ENCODE measurements at places on chromosomes 4 and X. TPM values are rescaled to one million over a fixed set of nuclear protein-coding genes. Genes with fewer than 3 reads are reported as not detected.

DNA sequence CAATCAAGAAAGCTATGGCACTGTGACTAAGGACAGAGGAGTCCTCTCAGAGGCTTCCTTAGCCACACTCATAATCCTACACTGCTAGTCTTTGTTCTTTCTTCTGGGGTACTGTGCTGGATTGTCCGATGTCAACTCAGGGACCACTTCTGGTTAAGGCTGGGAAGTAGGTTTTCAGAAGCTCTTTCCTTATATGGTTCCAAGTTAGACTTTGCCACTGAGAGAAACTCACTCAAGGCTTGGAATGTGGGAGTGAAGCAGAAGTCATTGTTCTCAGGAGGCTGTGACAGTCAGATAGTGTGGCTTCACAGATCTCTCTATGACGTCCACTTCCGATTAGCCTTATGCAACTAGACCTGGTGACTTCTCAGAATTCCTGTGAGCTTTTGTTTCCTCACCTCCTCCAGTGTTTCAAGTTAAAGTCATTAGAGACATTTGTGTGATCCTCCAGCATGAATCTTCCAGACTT is 317.3 kb upstream of the F9 start:
- no peak for DNase-seq

DNA sequence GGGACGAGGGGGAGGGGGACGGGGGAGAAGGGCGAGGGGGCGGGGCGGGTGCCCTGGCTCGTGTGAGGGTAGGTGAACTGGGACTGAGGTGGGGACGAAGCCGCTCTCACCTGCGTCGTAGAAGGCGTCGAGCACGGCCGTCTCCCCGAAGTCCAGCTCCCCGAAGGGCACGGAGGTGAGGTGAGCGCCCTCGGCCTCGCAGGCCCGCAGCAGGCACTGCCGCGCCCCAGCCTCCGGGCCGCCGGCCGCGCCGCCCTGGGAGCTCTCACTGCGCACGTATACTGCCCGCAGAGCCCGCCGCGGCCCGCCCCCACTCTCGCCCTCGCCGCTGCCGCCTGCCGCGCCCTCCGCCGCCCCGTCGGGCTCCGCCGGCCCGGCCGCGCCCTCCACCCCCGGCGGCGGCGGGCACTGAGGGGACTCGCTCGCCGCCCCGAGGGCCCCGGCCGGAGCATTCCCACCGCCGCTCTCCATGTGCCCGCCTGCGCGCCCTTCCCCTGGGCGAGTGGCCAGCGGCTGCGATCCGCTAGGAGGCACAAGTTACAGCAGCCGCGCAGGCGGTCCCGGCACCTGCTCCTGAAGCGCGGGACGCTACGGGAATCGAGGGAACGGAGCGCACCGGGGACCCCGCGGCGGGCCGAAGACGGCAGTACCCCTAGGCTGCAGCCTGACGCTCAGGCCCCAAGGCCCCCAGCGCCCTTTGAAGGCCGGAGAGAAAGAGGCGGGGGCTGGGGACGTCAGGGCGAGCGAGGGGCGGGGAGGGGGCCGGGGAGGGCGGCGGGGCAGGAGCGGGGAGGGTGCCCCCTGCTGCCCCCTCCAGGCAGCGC is at the start of gene MAP3K15:
TSS of gene MAP3K15 (minus strand) at position 718 of the 824 bp plus-strand sequence. CDS start at position 471, 247 bp downstream.
- DNase-seq = no peak

The FAM149A gene
- 10.1 TPM for total RNA-seq

GRCh38 chr4:143701365-143701764 is 890 bp upstream of the FREM3 start:
- DNase-seq = no peak

The TRIM75 gene
- total RNA-seq = not detected

GRCh38 chrX:38166478-38167083 is 54.1 kb downstream of the SRPX start:
- no peak for DNase-seq

DNA sequence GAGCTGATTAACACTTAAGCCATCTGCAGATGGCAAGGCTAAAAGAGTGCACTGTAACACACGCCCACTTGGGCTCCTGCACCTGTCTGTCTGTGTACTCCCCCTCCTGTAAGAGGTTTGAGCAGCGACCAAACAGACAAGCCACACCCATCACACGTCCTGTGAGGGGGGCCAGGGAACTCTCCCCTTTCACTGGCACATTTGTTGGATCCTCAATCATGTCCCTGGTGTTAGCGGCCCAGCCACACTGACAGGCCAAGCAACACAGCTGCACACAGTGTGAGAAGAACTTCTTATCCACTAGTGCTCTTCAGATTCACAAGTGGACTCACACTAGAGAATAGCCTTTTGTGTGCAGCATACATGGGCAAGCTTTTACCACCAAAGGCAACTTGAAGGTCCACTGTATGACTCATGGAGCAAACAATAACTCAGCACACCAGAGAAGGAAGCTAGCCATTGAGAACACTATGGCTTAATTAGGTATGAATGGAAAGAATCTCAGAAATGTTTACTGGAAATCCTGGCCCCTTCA is 29.1 kb upstream of the UTP14A start:
- no peak for DNase-seq

The CLNK gene
- total RNA-seq = 0.15 TPM

The IL13RA1 gene
- total RNA-seq = 77.8 TPM

GRCh38 chr4:10082459-10083272 is 33.9 kb downstream of the WDR1 start:
- DNase-seq = no peak

DNA sequence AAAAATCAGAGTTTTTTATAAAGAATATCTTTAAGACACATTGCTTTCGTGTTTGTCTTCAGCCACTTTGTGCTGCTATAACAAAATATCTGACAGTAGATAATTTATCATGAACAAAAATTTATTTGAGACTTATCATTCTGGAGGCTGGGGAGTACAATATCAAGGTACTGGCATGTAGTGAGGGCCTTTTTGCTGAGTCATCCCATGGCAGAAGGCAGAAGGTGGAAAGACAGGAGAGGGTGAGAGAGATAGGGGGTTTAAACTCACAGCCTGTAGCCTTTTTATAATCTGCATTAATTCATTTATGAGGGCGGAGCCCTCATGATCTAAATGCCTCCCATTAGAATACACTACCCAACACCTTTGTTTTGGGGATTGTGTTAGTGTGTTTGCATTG is 431.2 kb upstream of the FAM47C start:
- no peak for DNase-seq

DNA sequence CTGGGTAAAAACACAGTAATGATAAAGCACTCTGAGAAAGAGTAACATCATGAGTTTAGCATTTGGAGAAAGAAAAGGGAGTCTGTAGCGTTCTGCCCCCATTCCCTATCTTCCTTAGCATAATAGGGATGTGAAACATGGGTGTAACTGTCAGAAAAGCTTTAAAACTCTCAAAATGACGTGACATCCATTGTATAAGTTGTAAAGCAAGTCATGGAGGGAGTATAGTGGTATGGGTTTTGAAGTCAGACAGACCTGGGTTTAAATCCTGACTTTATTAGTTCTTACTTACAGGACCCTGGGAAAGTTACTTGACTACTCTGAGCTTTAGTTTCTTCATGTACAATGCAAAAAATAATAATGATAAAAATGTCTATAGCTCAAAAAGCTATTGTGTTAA is 17.1 kb downstream of the FBXO8 start:
- no peak for DNase-seq

The SLC10A4 gene
- 0.84 TPM for total RNA-seq

The TBX22 gene
- not detected for total RNA-seq

The APOO gene
- 23.1 TPM for total RNA-seq

GRCh38 chr4:112978691-112979472 is 70.6 kb upstream of the ANK2 start:
- DNase-seq = peak; percentile 47

DNA sequence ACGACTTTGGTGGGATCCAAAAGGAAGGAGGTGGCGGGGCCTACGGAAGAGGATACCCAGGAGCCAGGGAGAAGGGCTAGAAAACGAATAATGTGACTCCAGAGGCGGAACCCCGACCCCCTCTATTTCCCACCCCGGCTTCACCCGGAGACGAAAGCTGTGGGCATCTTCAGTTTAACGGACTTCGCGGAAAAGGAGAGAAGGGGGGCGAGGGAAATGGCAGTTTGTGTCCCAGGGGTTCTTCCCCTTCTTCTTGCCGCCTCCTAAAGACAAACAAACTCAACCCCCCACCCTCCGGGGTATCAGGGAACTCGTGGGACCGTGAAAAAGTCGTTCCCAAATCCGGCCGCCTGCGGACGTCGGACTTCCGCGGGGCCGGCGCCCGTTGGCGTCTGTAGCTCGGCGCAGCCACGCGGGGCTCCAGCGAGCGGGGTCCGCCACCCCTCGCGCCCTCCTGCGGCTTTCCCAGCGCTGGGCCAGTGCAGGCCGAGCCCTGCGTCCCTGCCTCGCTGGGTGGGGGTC is 3.6 kb upstream of the LEF1 start:
- DNase-seq = peak; percentile 61

GRCh38 chr4:93403571-93403970 is 425.0 kb upstream of the ATOH1 start:
- DNase-seq = no peak

- no peak for DNase-seq
Measured at GRCh38 chr4:157443537-157443936, 223.0 kb downstream of the GRIA2 start.

- no peak for DNase-seq
Measured at GRCh38 chrX:51155157-51155556, 177.5 kb upstream of the NUDT10 start.

DNA sequence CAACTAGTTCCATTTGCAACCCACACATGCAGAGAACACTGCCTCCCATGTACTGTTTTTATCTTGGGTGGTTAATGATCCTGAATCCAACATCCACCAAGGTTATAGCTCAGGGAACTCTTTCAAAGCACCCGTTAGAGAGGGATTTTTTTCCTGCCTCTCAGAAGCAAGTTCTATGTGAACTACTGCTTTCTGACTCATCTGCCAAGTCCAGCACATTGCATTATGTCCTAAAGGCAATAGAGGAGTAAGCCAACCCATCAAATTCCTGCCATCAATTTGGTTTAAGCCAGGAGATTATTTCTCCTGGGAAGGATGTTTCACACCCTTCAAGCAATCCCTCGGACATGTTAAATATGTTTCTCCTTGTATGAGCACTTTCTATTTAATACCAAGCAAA is 334.5 kb downstream of the GASK1B start:
- no peak for DNase-seq

- no peak for DNase-seq
Measured at GRCh38 chrX:46325312-46325877, 219.8 kb downstream of the ZNF674 start.

The GAB1 gene
- 43.5 TPM for total RNA-seq

DNA sequence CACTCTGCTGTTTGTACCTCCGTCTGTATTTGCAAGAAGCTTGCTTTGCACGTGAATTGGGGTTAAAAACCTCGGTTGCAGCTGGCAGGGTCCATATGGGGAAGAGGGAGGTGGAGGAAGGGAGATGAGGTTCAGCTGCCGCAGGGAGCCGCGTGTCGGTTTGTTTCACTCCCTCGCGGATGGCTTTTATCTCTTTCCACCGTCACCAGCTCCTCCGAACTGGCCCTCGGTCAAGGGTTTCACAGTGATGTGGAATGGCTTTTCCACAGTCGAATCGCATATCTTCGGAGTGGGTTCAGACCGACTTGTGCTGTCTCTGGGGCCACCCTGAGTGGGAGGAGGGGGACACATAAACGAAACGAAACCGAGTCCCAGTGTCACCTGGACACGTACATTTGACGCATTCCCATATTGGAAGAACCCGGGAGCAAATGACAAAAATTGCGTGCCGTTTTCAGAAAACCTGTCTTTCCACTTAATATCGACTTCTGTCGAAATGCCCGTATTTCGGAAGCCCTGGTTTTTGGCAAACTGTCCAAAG is 929 bp downstream of the ZBTB33 start:
- peak; percentile 35 for DNase-seq

The TRIML2 gene
- total RNA-seq = not detected

DNA sequence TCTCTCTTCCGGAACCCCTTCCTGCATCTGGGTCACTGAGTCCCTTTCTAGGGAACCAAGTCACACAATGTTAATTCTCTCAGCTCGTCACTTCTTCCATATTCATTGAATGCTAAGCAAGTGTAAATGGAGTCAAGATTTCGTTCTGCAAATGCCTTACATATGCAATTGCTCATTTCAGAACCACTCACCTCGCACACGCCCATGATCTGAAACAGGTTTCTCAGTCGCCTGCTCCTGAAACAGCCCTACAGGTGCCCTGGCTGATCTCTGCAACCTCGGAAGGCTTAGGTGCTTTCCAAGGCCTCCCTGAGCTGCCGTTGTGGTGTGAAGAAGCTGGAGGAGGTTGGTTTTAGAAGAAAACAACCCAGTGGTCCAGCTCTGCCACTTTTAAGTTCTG is 100.8 kb upstream of the MSX1 start:
- DNase-seq = no peak

DNA sequence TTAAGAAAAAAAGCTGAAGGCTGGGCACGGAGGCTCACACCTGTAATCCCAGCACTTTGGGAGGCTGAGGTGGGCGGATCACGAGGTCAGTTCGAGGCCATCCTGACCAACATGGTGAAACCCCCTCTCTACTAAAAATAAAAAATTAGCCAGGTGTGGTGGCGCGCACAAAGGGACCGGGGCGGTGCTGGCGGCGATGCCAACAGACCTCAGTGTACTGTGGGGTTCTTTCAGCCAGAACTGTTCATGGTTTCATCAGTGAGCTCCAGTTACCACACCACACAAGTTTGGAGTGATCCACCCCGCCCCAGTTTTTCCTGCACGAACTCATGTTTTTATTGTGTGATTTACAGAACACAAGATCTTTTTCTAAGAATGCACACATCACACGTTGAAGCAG is 21.2 kb upstream of the IRAK1 start:
- no peak for DNase-seq

DNA sequence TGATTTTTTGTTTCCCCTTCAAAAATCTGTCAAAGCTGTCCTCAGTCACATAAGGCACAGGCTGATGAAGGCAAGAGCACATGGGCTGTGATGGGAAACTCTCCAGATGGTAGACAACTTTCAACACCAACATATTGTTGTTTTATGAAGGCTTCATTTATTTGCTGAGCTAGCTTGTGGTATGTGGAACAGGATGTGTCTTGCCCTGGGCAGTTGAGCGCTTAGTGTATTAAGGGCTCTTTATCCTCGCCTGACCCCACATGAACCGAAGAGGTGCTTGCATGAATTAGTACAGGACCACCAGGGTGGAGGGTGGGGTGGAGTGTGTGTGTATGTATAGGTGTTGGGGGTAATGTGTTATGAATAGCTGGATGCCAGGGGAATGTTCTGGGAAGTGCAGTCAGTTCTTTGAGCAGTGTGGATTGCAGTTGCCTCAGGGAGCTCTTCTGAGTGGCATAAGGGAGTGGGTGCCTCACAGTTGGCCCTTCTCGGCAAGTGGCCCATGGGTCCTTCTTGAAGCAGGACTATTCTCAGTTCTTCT is 103.1 kb downstream of the PHEX start:
- peak; percentile 64 for DNase-seq

DNA sequence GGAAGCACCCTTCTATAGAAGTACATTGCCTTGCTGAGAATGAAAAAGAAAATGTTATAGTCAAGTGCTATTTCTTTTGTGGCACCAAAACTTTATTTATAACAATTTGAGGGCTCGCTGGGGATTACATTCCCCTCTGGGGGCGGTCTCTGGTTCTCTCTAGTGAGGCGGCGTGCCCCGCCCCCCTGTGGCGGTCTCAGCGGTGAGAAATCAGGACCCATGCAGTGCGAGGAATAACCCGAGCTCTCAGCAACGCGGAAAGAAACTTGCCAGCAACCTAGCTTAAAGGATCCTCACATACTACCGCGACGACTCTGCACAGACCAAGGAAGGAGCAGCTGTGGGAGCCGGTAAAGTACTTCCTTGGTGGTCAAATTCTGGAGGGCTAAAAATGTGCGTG is 83.4 kb upstream of the SHISA3 start:
- no peak for DNase-seq

The SRPX2 gene
- 25.9 TPM for total RNA-seq

GRCh38 chr4:158314756-158315487 is 104.6 kb downstream of the TMEM144 start:
- DNase-seq = no peak

Data from left lung (tissue), 14 donors.